ENCODE measurements at places on chromosomes 6 and 20.

- DNase-seq: no peak
These were observed 5.4 kb downstream of the SLCO4A1 start for GRCh38 chr20:62647521-62648317.

DNA sequence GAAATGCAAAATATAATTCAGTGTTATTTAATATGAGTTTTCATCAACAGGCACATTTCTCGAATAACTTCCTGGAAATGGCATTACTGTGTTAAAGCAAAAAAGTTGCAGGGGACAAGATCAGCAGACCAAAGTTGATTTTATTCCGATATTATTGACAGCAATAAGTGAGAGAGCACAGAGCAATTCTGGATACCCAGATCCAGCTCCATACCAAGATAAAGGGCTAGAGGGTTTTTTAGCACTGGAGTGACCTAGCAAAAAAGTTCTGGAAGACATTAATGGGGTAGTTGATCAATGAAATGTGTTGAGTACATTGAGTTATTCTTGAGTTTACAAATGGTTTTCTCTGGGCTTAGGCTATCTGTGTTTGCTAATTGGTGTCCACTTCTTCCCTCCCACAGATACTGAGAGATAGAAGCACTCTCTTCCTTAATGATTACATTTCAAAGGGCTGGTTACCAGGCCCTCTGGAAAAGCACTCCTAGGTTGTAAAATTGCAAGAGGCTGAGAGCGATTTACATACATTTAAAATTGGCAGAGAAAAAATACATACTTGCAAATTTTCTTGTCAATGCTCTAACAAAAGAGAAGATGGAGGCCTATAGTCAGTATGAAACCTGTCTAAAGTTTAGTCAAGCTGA lies 47.0 kb upstream of the MANEA start:
- no peak for DNase-seq

GRCh38 chr6:75114195-75114594 lies 91.7 kb downstream of the COL12A1 start:
- DNase-seq: no peak

- no peak for DNase-seq
These were observed 303.8 kb upstream of the TBX18 start for GRCh38 chr6:85068221-85068620.

GRCh38 chr6:131669891-131670290 lies 31.3 kb downstream of the OR2A4 start:
- no peak for DNase-seq

DNA sequence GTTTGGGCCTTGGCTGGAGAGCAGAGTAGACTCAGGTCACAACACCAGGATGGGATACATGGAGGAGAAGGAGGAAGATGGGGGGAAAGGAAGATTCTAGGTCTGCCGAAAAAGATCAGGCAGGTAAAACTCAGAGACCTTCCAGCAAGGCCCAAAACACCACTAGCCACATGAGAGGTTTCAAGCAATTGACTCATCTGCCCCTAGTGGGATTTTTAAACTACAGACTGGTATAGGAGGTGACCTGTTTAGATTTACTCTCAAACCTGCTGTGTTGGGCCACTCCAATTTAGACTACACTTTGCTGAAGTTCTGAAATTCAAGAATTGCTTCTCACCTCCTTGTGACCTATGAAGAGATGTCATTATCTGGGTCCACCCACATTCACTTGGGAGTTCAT lies 236.9 kb upstream of the SASH1 start:
- no peak for DNase-seq

GRCh38 chr20:48169650-48170225 lies 384.5 kb upstream of the SULF2 start:
- no peak for DNase-seq

- no peak for DNase-seq
These were observed 4.3 kb upstream of the LTA start for GRCh38 chr6:31567531-31568370.

DNA sequence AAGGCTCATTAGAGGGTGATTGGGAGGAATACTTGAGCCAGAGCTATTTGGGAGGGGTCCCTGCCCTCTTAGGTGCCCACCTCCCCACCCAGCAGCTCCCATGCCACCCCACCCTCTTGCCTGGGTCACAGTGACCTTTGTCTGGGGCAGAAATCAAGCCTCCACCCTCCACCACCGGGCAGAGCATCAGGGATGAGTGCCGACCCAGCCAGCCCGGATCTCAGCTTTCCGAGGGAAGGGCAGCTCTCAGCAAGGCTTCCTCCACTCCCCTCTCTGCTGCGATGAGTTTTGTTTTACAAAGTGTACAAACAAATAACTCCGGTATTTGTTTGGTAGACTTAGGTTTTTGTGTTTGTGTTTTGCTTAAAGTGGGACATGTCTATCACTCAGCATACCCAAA lies 136.7 kb upstream of the CST7 start:
- no peak for DNase-seq

GRCh38 chr6:170148709-170149470 lies 142.0 kb downstream of the DLL1 start:
- DNase-seq: no peak

GRCh38 chr6:105280033-105280432 lies 100.2 kb upstream of the POPDC3 start:
- no peak for DNase-seq

- no peak for DNase-seq
These were observed 2.7 kb downstream of the FAM110A start for GRCh38 chr20:836190-836589.

DNA sequence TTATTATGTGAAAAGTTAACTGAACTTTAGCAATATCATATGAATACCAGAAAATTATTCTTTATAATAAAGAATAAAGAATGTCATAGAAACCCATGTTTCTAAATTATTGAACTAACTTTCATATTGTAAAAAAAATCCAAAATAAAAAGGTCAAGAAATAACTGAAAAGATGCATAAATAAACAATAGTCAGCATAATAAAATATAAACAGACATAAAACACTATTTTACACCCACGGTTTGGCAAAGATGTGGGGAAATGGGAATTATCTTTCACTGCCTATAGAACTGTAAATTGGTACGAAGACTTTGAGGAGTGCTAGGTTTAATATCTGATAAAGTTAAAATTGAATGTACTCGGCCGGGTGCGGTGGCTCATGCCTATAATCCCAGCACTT lies 34.7 kb upstream of the CTAGE9 start:
- DNase-seq: no peak

- DNase-seq: no peak
These were observed 68.0 kb downstream of the CYB5R4 start for GRCh38 chr6:83927470-83927869.

DNA sequence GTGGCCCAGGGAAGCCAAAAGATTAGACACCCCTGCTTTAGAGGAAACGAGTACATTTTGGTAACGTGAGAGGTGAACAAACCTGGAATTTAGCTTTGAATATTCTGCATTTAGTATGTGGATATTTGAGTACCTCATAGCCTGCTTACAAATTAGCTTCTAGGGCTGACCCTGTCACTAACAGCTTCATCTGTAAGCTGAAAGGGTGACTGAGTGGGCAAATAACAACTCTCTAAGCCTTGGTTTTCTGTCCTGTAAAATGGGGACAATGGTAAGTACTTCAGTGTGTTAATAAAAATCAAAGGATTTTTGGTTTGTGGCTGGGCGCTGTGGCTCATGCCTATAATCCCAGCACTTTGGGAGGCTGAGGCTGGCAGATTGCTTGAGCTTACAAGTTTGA lies 8.4 kb upstream of the GUCA1B start:
- DNase-seq: no peak

- DNase-seq: no peak
These were observed 51.7 kb downstream of the SLC22A23 start for GRCh38 chr6:3405182-3405518.

GRCh38 chr6:14987490-14987889 lies 258.4 kb upstream of the JARID2 start:
- DNase-seq: no peak

- DNase-seq: no peak
These were observed 179.6 kb upstream of the CCN2 start for GRCh38 chr6:132130626-132131298.

GRCh38 chr20:48052475-48052835 lies 267.2 kb upstream of the SULF2 start:
- DNase-seq: no peak

DNA sequence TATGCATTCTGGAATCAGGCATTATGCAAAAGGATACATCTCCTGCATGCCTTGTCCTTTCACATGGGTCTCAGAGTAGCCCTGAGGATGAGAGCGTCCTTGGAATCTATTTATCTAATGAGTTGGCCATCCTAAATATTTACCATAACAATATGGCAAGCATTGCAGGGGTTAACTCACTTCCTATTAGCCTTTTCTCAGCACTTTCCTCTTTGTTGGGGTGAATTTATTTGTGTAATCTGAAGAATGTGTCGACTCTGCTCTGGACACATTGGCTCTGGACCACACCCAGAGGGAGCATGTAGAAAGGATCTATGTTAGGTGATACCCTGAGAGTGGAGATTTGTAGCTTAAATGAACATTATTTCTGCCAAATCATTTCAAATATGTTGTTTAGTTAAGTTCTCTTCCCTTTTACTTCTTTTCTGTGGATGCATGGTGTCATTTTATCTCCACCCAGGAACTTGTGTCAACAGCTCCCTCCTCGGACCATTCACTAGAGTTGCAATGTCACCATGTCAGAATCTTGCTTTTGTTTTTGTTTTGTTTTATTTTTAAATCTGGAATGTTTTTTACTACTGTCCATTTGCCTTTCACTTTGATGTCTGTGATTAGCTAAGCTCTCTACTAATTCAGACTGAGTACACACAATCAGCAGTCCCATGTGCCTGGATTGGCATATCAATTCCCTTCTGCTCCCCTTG lies 757.0 kb upstream of the MMS22L start:
- no peak for DNase-seq

DNA sequence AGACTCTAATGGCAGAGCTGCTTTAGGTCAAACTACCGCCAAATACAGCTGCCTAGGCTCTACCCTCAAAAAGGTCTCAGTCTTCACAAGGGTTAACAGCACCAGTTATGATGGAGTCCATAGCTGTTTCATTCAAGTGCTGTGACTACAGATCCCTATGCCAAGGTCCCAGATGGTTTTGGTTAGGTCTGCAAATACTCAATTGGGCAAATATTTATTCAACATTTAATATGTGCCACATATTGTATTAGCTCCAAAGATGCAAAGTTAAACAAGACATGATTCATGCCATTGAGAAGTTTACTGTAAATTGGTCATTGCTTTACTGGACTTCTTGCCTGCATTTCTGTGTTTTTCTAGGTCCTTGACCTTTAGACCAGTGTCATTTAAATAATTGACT lies 55.8 kb upstream of the TFAP2D start:
- no peak for DNase-seq

- no peak for DNase-seq
These were observed 819.5 kb upstream of the ADGRB3 start for GRCh38 chr6:67815623-67816022.

DNA sequence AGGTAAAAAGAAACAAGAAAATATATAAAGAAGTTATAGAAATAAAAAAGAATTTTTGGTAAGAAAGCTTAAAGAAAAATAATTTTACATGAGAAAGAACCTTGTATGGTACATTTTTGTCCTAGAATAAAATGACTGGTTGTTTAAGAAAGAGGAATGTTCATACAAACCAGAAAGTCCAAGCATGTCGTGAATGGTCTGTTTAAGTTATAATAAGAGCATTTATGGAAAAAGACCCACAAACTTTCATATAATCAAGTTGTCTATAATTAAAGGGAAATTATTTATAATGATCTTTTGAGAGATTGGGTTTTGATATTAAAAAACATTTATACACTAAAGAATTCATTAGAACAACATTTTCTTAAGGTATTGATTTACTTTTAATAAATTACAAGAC lies 27.8 kb upstream of the FAM110A start:
- no peak for DNase-seq

DNA sequence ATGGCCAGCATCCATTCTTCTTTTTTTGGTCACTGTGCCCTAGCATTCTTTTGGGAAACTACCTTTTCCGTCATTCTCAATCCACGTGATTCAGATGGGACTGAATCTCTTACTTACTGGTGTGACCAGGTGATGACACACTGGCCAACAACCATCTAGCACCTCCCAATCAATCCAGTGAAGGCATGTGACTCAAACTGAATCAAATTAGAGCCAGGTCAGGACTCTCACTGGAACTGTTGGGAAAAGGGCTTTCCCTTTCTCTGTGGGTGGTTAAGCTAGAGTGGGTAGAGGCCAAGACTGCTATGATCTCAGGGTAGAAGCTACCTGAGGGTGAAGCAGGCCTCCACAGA lies 36.2 kb upstream of the ZMYND8 start:
- no peak for DNase-seq

- no peak for DNase-seq
These were observed 45.3 kb downstream of the ELOVL4 start for GRCh38 chr6:79902046-79902445.

- no peak for DNase-seq
These were observed 4.9 kb upstream of the HMGA1 start for GRCh38 chr6:34231566-34232336.

DNA sequence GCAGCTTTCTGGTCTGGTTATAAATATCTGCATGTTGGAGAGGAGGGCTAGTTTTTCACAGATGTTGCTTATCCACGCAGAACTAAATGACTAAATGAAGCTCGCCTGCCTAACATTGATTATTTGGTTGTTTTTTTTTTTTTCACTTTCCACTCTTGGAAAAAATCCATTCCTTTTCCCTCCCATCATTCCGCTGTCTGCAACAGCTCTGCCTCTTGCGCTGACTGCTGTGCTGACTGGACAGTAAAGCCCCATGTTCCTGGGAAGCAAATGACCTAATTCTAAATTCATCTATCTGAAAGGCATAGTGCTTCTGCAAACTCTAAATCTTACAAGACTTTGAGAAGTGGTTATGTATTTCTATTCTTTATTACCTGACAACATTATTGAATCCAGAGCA lies 255.5 kb upstream of the PLN start:
- no peak for DNase-seq

DNA sequence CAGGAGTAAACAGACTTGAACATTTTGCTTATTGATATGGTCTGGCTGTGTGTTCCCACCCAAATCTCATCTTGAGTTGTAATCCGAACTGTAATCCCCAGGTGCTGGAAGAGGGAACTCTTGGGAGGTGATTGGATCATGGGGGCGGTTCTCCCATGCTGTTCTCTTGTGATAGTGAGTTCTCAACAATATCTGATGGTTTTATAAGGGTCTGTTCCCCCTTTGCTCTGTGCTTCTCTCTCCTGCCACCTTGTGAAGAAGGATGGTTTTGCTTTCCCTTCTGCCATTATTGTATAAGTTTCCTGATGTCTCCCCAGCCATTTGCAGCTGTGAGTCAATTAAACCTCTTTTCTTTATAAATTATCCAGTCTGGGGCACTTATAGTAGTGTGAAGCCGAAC lies 40.0 kb downstream of the MYLIP start:
- DNase-seq: no peak

- DNase-seq: no peak
These were observed 12.8 kb downstream of the ESF1 start for GRCh38 chr20:13771853-13772453.

DNA sequence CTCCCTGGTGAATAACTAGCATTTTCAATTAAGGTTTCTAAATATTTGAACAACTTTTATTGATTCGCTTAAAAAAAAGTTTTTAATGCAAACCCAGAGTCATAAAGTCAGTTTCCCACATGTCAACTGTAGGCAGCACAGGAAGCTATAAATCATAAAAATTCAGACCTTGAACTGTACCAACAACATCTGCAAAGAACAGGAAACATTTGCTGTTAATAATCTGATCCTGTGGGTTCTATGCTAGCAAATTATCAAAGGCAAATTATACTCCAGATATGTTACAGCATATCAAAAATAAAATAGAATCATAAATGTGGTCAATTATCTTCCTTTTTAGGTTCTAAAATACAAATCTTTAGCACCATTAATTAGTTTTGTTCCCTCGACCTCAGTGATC lies 16.6 kb upstream of the MAP7 start:
- no peak for DNase-seq

GRCh38 chr20:15642676-15643075 lies 930.6 kb downstream of the KIF16B start:
- no peak for DNase-seq
